ENCODE measurements at places on chromosomes 1 and 21.
A peak's percentile ranks its signal among the peaks of the same experiment; 100 is the strongest.

- DNase-seq, result no peak
Measured at GRCh38 chr1:43687301-43688108, 19.8 kb upstream of the ST3GAL3 start.

GRCh38 chr1:151982300-151983005 is 11.2 kb downstream of the S100A10 start:
- no peak for DNase-seq

- DNase-seq, result no peak
Measured at GRCh38 chr1:185973645-185974044, 239.5 kb downstream of the HMCN1 start.

GRCh38 chr1:112048421-112048820 is 59.0 kb upstream of the KCND3 start:
- peak; percentile 16 for DNase-seq

- DNase-seq, result no peak
Measured at GRCh38 chr1:193827516-193827915, 641.1 kb upstream of the B3GALT2 start.

- DNase-seq, result no peak
Measured at GRCh38 chr1:209218113-209218512, 365.4 kb upstream of the CAMK1G start.

GRCh38 chr1:84892705-84893618 is at the start of gene LPAR3:
TSS of gene LPAR3 (minus strand) at chr1:84893206. CDS start at chr1:84866120, 27,086 bp downstream.
- DNase-seq, result no peak

GRCh38 chr1:95640746-95641145 is 406.7 kb downstream of the RWDD3 start:
- no peak for DNase-seq

- DNase-seq, result no peak
Measured at GRCh38 chr1:92445865-92446264, 40.9 kb downstream of the GFI1 start.

- no peak for DNase-seq
Measured at GRCh38 chr1:81477710-81478109, 323.0 kb upstream of the ADGRL2 start.

DNA sequence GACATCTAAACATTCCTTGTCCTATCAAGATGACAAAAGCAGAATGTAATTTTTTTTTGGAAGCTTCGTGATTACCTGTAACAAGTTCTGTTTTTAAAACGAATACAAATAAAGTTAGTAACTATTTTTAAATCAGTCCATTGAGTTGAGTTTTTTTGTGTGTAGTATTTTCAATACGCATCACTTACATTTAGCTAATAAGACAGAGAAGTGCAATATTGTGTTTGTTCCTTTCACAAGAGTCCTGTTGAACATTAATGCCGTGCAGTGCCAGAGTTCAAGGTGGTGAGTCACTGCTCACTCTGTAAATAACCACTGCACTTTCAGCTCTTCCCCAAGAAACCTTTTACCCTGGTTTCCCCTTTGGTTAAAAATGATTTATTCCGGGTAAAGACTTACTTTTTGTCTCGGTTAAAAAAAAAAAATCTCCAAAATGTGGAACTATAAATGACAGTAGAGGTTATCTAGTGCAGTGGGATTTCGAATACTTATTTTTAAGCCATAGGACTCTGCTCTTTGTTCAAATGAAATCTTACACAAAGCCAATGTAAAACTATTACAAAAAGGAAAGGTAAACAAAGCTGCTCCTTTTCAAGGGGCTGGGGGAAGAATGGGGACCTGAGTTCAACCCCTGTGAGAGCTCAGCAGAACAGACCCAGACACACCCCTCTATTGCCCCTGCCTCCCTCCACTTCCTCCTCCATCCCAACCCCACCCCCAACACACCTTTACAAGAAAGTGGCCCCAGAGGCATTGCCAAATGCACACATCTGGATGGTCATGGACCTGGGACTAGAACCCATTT is 14.8 kb upstream of the NCMAP start:
- DNase-seq, result no peak

GRCh38 chr1:59541161-59541560 is 244.3 kb downstream of the FGGY start:
- DNase-seq, result no peak

DNA sequence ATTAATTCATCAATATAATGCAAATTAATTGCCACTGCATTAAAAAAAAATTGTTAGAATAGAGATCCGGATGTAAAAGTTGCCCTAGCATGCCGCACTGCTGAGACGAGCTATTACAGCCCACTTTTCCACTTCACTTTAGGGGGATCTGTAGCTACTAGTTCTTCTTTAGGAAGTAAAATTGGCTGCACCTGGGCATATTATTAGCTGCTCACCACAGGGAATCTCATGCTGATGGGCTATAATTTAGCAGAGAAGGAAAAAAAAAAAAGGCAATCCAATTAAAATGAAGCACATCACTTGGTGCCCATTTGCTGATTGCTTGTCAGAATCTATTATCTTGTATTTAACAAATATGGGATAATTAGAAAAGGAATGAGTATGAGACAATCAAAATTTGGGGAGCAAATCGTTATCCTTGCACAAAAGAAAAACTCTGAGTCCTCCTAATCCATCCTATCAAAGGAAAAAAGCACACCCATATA is 233.4 kb downstream of the DSCAM start:
- no peak for DNase-seq
